ENCODE measurements at places on chromosomes 6 and 20.

DNA sequence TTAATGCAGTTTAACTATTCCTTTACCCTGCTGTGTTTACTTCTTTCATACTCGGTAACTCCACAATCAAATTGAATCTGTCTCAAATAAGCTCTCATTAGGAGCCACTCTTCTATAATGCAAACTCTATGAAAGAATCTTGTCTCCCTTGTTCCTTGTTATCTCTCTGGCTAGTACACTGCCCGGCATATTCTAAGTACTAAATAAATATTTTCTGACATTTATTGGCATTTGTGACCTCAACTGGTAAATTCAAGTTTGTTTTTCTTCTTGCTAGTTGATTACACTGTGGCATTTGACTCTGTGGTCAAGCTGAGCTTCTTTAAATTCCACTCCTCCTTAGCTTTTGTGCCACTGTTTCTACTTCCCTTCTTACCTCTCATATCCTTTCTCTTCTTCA lies 237.6 kb upstream of the KHDRBS2 start:
- DNase-seq = no peak

DNA sequence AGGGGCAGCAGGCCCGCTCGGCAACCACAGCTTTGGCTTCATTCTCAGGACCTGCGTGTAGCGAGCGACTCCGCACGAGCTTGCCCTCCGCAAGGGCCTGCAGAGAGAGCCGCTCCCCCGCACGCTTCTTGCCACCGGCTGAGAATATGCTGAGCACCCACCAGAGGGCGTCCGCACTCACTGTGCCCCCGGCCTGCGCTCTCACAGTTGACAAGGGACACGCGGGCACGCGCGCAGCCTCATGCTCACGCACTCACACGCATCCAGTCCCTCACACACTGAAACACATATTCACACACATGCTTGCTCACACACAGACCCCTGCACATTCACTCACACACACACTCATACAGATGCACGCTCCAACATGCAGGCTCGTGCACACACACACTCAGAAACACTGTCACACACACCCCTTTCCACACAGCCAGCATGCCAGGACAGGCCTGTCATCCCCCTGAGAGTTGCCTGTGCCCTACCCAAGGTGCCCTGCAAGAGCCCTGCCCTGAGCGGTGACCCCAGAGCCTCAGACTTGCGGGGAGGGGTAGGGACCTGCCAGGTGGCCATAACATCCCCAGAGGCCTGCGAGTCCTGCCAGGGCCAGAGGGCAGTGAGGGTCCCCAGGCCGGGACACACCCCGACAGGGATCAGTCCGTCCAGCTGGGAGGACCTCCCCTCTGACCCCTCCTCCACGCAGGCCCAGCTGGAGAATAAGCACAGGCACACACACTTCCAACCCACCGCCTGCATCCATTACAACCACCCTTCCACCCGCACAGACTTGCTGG lies 174.1 kb downstream of the BMP7 start:
- no peak for DNase-seq

DNA sequence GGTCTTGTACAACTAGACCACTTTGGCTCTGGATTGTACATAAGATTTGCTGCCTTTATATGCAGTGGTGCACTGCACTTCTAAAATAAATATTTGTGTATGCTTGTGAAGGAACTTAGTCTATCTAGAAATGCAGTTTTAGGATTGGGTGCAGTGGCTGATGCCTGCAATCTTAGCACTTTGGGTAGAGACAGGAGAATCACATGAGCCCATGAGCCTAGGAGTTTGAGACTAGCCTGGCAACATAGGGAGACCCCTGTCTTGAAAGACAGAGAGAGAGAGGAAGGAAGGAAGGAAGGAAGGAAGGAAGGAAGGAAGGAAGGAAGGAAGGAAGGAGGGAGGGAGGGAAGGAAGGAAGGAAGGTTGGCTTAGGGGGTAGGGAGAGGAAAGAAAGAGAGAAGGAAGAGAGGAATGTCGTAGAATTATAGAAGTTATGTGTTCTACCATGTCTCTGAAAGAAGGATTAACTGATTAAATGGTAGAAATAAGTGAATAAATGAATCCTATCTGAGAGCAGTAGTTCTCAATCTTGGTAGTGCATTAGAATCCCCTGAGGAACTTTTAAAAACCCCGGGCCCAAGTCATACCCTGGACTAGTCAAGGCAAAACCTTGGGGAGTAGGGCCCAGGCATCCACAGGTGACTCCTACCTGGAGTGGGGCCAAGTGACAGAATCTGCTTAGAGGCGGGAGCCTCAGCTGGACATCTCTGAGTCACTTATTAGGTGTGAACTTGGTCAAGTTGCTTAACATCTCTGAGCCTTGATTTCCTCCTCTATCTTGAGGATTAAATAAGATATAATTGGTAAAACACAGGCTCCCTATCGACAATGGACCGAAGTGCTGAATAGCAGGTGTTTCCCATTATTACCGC lies 130.3 kb downstream of the ZNF217 start:
- no peak for DNase-seq

- DNase-seq = no peak
These were observed 25.4 kb upstream of the BHLHE23 start for GRCh38 chr20:63032026-63032800.

Data from NCI-H226 (cell line).